GM12878 (cell line): ENCODE measurements at places on chromosomes 3 and 15. TPM values are rescaled to one million over a fixed set of nuclear protein-coding genes. Genes with fewer than 3 reads are reported as not detected.

GRCh38 chr15:69893086-69893485 is 204.6 kb downstream of the TLE3 start:
- DNase-seq: no peak
- no peaks in the 10 kb centered on the region for H3K36me3 ChIP-seq
- H3K27ac ChIP-seq: no peak overlapping the region
- no peak overlapping the region for H3K4me3 ChIP-seq

DNA sequence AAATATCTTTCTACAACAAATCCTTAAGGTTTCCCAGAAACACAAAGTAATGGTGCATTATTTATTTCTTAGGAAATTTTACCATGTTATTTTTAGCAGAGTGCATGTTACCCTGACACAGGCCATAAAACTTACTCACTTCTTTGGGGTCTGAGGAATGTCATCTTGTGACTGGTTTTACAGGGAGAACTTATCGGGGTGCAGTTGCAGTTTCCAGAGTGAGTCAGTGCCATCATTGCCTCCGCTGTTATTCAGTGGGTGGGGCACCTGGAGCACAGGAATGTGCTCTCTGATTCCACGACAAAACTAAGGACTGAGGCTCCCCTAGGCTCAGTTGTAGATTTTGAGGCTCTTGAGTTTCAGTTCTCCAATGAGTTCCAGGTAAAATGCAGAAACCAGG is 11.1 kb upstream of the GREM1 start:
- no peak overlapping the region for H3K27ac ChIP-seq
- no peak overlapping the region for H3K4me3 ChIP-seq
- H3K4me1 ChIP-seq: no peaks in the 10 kb centered on the region
- H3K36me3 ChIP-seq: no peaks in the 10 kb centered on the region
- no peaks in the 10 kb centered on the region; the same call in 1 of the 2 replicates for H3K27me3 ChIP-seq
- no peak for DNase-seq

DNA sequence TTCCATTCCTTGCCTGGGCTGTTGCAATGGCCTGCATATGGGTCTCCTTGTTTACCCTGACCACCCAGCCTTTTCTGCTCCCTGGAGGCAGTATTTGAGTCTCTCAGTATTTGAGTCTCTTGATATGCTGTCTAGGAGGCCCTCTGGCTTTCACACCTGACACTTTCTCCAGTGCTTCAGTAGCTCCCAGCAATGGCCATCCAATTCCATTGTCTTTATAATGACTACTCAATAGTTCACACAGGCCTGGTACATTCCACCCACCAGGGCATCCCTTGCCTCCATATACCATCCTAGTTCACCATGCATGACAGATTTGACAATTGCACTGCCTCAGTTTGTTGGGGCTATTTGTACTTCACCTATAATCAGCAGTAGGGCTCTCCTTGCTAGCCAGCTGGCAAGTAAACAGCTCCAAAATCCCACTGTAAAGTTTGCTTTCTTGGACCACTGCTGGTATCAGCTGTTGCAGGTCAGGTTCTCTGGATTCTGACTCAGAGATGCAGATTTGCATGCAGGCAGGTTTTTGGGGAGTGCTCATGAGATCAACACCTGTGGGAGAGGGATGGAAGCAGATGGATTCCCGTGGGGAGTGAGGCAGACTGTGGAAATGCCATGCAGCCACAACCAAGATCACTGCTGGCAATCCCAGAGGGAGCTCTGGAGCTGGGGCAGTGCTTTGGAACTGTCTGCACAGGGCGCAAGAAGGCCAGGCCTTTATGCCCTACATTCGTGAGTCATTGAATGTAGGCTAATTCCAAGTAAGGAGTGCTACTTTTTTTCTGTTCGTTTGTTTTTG is 19.1 kb upstream of the XIRP1 start:
- H3K27me3 ChIP-seq: no peaks in the 10 kb centered on the region
- no peak for DNase-seq
- no peak overlapping the region for H3K4me3 ChIP-seq
- H3K4me1 ChIP-seq: peaks cover 20% of the 10 kb centered on the region
- no peaks in the 10 kb centered on the region for H3K36me3 ChIP-seq

The ZNF660 gene
- total RNA-seq: 2.4 and 2.9 TPM in 2 replicates

The LEKR1 gene
- total RNA-seq: 1.1 and 1.2 TPM in 2 replicates

- no peaks in the 10 kb centered on the region for H3K36me3 ChIP-seq
- H3K4me3 ChIP-seq: peak overlapping the region; percentile 71; the same call in 1 of the 2 replicates
- no peak for DNase-seq
- H3K4me1 ChIP-seq: no peaks in the 10 kb centered on the region
- peaks cover 2% of the 10 kb centered on the region for H3K27me3 ChIP-seq
These were observed 9.1 kb downstream of the EOMES start for GRCh38 chr3:27713078-27713423.

DNA sequence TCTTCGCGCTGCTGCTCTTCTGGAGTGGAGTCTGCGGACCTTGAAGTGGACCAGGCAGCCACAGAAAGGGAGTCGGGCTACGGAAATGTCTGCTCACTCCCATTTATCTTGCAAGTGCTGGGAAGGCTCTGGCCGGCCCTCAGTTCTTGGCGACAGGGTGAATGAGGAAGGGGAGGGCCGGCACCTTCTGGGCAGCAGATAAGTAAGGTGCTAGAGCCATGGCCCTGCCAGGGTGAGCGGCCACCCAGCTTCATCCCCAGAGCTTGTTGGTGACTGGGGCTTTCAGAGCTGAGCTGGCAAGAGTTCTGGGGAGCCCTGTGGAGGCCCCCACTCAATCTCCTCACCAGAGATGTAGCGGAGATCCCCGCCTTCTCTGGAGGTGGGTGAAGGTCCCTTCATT is 103.5 kb downstream of the ASB7 start:
- H3K4me1 ChIP-seq: peaks cover 10% of the 10 kb centered on the region
- no peak for DNase-seq
- no peak overlapping the region for H3K4me3 ChIP-seq
- H3K36me3 ChIP-seq: no peaks in the 10 kb centered on the region
- H3K27ac ChIP-seq: no peak overlapping the region

The XCR1 gene
- total RNA-seq: 0.13 and 0.26 TPM in 2 replicates

GRCh38 chr15:90046911-90047392 is 45.8 kb downstream of the ZNF710 start:
- peaks cover 3% of the 10 kb centered on the region; the same call in 1 of the 2 replicates for H3K36me3 ChIP-seq
- DNase-seq: no peak
- peak overlapping the region; percentile 75 for H3K27ac ChIP-seq
- no peak overlapping the region for H3K4me3 ChIP-seq
- H3K4me1 ChIP-seq: peaks cover 17% of the 10 kb centered on the region
- H3K27me3 ChIP-seq: no peaks in the 10 kb centered on the region

- no peak overlapping the region for H3K4me3 ChIP-seq
- H3K4me1 ChIP-seq: no peaks in the 10 kb centered on the region
- DNase-seq: no peak
- no peak overlapping the region for H3K27ac ChIP-seq
- peaks cover 6% of the 10 kb centered on the region for H3K27me3 ChIP-seq
These were observed 5.2 kb upstream of the WNT7A start for GRCh38 chr3:13884851-13885703.

DNA sequence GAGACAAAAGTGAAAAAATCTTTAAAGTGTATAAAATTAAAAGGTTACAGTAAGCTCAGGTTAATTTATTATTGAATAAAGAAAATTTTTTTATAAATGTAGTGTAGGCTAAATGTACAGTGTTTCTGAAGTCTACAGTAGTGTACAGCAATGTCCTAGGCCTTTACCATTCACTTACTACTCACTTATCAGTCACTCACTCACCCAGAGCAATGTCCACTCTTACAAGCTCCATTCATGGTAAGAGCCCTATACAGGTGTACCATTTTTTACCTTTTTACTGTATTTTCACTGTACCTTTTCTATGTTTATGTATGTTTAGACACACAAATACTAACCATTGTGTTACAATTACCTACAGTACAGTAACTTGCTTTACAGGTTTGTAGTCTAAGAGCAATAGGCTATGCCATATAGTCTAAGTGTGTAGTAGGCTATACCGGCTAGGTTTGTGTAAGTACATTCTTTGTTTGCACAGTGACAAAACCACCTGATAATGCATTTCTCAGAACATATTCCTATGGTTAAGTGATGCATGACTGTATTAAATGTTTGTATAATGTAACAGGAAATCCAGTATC is 38.1 kb upstream of the NECTIN3 start:
- no peak overlapping the region for H3K4me3 ChIP-seq
- no peaks in the 10 kb centered on the region for H3K27me3 ChIP-seq

GRCh38 chr3:191804935-191805334 is 344.0 kb downstream of the PYDC2 start:
- H3K27ac ChIP-seq: no peak overlapping the region
- no peaks in the 10 kb centered on the region for H3K36me3 ChIP-seq
- DNase-seq: no peak
- H3K27me3 ChIP-seq: no peaks in the 10 kb centered on the region

DNA sequence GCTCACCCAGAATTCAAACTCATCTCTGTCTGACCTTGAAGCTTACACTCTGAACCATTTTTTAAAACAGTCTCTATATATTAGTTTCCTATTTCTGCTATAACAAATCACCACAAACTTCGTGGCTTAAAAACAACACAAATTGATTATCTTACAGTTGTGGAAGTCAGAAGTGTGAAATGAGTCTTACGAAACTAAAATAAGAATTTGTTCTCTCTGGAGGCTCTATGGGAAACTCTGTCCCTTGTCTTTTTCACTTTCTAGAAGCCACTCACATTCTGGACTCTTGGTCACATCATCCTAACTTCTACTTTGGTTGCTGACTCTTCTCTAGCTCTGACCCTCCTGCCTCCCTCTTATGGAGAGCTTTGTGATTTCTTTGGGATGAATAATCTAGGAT is 429.3 kb upstream of the THBS1 start:
- H3K4me3 ChIP-seq: no peak overlapping the region
- DNase-seq: no peak
- no peaks in the 10 kb centered on the region for H3K36me3 ChIP-seq
- H3K27ac ChIP-seq: no peak overlapping the region
- H3K4me1 ChIP-seq: no peaks in the 10 kb centered on the region

- DNase-seq: no peak
- no peak overlapping the region for H3K4me3 ChIP-seq
- no peaks in the 10 kb centered on the region for H3K36me3 ChIP-seq
These were observed 53.7 kb downstream of the ZIC1 start for GRCh38 chr3:147462856-147463255.

GRCh38 chr3:118573912-118574311 is 460.7 kb downstream of the IGSF11 start:
- DNase-seq: no peak
- no peaks in the 10 kb centered on the region for H3K4me1 ChIP-seq
- no peak overlapping the region for H3K27ac ChIP-seq
- H3K4me3 ChIP-seq: no peak overlapping the region

The MINDY2 gene
- total RNA-seq: 4.2 and 5.2 TPM in 2 replicates

GRCh38 chr15:77163781-77164384 is 93.0 kb upstream of the TSPAN3 start:
- H3K36me3 ChIP-seq: no peaks in the 10 kb centered on the region
- H3K27ac ChIP-seq: no peak overlapping the region
- no peaks in the 10 kb centered on the region for H3K4me1 ChIP-seq
- no peaks in the 10 kb centered on the region for H3K27me3 ChIP-seq
- no peak for DNase-seq

The MKRN3 gene
- not detected in 2 replicates for total RNA-seq

DNA sequence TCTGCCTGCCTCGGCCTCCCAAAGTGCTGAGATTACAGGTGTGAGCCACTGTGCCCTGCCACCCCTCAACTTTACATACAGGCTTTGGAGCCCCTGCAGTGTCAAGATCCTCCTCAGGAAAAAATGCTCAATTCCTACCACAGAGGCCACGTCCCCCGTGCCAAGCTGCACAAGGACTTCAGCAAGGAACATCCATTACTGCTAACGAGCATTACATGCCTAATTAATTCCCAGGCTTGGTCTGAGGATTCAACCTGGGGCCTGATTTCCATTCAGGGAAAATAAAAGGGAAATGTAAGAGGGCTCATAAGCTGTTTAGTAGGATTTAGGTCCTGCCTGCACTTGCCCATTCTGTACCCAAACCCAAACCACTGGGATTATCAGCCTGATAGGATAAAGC is 161.4 kb downstream of the RAB11A start:
- no peaks in the 10 kb centered on the region for H3K36me3 ChIP-seq
- H3K27ac ChIP-seq: no peak overlapping the region
- no peaks in the 10 kb centered on the region; the same call in 1 of the 2 replicates for H3K27me3 ChIP-seq
- H3K4me1 ChIP-seq: no peaks in the 10 kb centered on the region
- H3K4me3 ChIP-seq: no peak overlapping the region

GRCh38 chr15:79515300-79516027 is 83.3 kb downstream of the MINAR1 start:
- H3K4me1 ChIP-seq: no peaks in the 10 kb centered on the region
- H3K4me3 ChIP-seq: no peak overlapping the region
- no peaks in the 10 kb centered on the region for H3K36me3 ChIP-seq
- no peak overlapping the region for H3K27ac ChIP-seq

DNA sequence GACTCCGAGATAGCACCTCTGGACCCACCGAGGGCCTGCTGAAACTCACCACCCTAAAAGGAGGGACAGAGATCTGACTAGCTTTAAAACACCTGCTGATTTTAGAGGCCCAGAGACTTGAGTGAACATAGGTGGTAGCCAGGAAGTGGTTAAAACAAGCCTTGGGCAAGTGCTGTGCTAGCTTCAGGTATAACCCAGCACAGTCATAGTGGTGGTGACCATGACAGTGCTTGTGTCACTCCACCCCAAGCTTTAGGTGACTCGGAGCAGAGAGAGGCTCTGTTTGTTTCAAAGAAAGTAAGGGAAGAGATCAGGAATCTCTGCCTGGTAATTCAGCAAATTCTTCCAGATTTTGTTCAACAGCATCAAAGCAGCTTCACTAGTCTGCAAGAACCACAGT is 641.1 kb upstream of the BCHE start:
- no peak overlapping the region for H3K27ac ChIP-seq
- DNase-seq: no peak
- no peaks in the 10 kb centered on the region for H3K27me3 ChIP-seq
- H3K36me3 ChIP-seq: no peaks in the 10 kb centered on the region
- no peaks in the 10 kb centered on the region for H3K4me1 ChIP-seq

DNA sequence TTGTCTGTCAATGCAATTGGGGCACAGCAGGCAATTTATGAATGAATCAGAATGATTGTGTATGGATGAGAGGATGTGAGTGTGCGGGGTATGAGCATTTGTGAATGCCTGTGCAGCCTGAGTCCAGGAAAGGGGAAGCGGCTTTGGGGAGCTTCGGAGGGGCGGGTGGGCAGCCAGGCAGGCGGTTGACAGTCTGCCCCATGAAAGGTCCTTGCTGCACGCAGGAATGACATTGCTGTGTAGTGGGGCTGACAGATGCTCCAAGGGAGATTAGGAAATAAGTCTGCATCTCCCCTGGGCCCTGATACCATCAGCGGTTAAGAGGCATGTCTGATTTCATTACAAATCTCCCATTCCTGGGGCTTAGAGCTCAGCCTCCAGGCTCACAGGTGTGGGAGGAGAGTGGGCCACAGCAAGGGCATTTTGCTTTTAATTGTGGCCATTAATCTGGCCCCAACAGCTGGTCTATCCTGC is 26.4 kb upstream of the TSPAN3 start:
- H3K27ac ChIP-seq: no peak overlapping the region
- no peaks in the 10 kb centered on the region; the same call in 1 of the 2 replicates for H3K36me3 ChIP-seq
- H3K4me3 ChIP-seq: no peak overlapping the region
- H3K27me3 ChIP-seq: no peaks in the 10 kb centered on the region; the same call in 1 of the 2 replicates
- DNase-seq: no peak

DNA sequence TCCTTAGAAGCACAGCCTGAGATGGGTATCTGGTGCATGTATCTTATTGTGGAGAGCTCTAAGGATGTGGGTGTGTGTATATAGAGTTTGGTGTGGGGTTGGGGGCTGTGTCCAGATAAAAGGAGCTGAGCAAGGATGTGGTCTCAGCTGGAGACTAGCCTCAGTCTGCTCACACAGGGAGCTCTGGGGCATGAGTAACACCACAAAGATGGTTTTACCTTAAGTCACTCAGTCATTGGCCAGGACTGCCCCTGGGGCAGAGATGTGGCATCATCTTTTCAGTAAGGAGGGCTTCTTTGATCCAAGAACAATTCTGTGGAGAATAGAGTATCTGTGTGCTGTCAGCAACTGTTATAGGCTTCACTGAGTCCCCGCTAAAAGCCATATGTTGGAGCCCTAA is 163.4 kb upstream of the NUDT16 start:
- H3K36me3 ChIP-seq: no peaks in the 10 kb centered on the region
- H3K4me1 ChIP-seq: no peaks in the 10 kb centered on the region
- H3K27me3 ChIP-seq: no peaks in the 10 kb centered on the region
